ENCODE measurements at places on chromosomes 13 and 19. TPM values are rescaled to one million over a fixed set of nuclear protein-coding genes. Genes with fewer than 3 reads are reported as not detected.
A peak's percentile ranks its signal among the peaks of the same experiment; 100 is the strongest.

GRCh38 chr13:26919311-26919710 is 158.7 kb upstream of the GPR12 start:
- no peak for DNase-seq

GRCh38 chr13:31674051-31674450 is 65.3 kb upstream of the RXFP2 start:
- DNase-seq = no peak

DNA sequence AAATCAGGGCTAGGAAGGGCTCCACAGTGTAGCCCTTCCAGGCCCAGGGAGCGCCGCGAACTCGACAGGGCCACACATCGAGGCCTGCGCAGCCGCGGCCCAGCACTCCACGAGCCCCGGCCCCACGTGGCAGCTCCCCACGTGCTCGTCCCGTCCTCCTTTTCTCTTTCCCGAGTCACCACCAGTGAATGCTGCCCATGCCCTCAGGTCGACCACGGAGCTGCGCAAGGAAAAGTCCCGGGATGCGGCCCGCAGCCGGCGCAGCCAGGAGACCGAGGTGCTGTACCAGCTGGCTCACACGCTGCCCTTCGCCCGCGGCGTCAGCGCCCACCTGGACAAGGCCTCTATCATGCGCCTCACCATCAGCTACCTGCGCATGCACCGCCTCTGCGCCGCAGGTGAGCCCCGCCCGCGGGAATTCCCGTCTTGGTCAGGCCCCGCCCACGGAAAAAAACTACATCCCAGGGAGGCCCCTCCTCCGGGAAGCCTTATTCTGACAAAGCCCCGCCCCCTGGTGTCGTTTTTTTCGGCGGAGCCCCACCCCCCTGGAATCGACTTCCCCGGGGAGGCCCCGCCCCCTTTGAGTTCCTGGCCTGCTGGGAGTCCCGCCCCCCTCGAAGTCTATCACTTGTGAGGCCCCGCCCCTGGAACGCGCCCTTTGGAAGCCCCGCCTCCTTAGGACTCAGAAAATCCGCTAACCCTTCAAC is 7.0 kb downstream of the HIF3A start:
- no peak for DNase-seq

DNA sequence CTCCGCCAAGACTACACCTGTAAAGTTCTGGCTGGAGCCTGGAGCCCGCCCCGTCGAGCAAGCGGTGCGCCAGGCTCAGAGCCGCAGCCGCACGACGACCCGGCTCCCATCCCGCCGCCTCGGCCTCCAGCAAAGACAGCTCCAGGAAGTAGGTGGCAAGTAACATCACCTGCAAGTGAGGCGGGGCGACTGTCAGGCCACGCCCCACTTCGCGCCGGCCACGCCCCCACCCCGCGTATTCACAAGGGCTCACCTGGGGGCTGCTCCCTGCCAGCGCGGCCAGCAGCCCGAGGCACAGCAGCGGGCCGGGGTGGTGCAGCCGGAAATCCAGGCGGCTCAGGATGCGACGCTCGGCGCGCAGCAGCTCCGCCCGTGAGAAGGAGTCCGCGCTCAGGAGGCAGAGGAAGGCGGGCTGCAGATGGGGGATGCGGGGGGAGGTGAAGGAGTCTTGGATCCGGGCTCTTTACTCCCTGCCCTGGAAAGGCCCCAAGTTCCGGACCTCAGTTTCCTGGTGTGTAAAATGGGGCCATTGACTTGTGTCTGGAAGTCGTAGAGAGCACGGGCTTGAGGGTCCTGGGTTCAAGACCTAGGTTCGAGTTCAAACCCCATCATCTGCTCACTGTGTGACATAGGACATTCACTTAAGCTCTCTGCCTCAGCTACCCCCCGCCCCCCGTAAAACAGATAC is 3.2 kb downstream of the CCNP start:
- DNase-seq = peak; percentile 86

- DNase-seq = no peak
Measured at GRCh38 chr19:29483944-29484581, 41.7 kb upstream of the VSTM2B start.

DNA sequence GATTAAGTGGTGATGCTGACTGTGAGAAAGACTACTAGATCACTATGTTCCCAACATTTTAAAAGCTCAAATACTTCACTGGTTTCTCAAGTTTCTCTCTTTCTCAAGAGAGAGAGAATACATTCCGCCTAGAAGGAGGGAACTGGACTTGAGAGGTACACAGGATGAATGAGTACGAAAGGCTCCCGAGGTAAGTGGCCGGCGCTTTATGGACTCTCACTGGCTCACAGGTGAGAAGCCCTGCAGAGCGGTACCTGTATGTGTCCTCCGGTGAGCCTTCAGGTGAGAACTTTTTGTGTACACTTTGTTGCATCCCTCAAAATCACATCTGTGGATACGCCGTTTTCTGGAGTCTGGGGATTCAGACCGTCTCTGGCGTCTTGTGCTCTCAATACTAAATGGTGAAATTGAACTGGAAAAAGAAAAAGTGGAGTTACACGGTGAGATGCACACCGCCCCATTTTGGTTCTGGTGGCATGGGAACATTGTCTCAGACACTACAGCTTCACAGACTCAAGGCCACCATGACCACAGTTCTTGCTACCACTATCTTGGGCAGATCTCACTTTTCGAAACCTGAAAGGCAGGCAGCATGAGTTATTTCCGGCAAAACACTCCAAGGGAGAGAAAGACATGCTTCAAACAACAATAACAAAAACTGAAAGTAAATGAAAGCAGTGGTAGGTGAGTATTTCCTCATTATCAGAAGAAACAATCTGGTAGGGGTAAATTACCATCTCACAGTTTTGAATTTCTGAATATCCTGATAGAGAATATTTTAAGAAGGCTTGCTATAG is 418.9 kb downstream of the KLF12 start:
- DNase-seq = no peak

GRCh38 chr19:15255359-15255990 is 23.2 kb upstream of the EPHX3 start:
- DNase-seq = no peak

DNA sequence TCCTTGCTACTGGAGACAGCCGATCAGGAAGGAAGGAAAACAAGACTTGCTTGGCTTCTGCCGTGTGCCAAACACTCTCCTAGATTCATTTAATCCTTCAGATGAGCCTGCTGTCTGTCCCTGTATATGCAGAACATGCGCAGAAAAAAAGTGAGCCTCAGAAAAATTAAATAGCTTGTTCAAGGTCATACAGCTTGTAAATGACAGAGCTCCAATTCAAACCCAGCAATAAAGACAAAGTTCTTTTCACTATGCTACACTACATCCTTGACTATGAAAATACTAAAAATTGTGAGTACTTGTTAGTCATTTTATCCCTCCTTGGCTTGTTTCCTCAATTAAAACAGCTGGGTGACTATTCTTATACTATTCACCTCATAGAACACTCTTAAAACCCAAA is 121.4 kb downstream of the KCNRG start:
- no peak for DNase-seq

The ZNF491 gene
- total RNA-seq = not detected

The SPTBN4 gene
- 1.3 TPM for total RNA-seq

The TMEM221 gene
- not detected for total RNA-seq

All from HT-29 (cell line).